Stimulated activated CD8-positive, alpha-beta memory T cell treated with anti-CD3 and anti-CD28 coated beads, Interleukin-2, amount 100 ng/mL, for 1 hour (primary cell): ENCODE measurements at places on chromosomes 4 and X.

DNA sequence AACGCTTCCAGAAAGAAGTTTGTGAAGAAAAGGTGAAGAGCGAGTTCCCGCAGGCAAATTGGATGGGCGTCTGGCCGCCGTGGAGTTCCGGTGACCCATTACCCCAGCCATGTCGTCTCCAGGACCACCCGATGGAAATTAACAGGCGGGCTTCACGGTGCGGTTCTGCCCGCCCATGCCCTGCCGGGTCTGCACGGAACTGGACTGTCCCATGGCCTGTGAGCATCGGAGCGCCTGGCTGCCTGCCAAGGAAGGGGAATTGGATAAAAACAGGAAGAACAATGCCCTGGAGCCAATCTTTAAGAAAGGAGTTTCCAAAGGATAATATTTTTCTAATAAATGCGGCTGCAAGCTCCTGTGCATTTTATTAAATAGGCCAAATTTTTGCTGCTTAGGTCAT is 319.8 kb upstream of the SLC7A11 start:
- DNase-seq = no peak

DNA sequence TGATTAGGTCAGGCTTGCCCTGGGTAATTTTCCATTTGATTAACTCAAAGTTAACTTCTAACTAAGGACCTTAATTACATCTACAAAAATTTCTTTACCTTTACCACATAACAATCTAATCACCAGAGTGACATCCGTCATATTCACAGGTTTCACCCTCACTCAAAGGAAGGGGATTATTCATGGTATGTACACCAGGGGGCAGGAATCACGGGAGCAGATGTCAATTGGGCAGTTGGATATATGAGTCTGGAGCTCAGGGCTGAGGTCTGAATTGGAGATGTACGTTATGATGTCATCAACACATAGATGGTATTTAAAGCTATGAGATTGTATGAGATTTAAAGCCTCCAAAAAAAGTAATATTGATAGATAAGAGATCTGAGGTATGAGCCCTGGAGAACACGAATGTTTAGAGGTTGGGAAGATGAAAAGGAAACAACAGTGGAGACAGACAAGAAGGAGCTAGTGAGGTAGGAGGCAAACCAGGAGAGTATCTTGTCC is 52.9 kb downstream of the PGRMC1 start:
- no peak for DNase-seq

DNA sequence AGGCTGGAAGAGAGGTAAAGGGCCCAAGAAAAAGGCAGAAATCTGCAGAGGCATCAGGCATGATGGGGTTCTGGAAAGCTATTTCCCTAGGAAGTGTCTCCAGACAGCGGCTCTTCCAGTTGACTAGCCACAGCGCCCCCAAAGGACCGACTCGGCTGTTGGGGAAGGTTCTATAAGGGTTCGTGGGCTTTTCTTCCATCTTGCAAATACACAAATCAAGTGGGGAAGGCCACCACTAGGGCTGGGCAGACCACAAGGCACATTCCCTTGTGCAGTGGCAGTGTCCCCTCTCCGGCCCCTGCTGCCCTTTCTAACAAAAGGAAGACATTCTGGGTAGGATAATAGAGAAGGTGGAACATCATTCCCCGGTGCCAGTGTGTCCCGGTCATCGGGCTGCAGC is 18.2 kb downstream of the BCOR start:
- DNase-seq = no peak

DNA sequence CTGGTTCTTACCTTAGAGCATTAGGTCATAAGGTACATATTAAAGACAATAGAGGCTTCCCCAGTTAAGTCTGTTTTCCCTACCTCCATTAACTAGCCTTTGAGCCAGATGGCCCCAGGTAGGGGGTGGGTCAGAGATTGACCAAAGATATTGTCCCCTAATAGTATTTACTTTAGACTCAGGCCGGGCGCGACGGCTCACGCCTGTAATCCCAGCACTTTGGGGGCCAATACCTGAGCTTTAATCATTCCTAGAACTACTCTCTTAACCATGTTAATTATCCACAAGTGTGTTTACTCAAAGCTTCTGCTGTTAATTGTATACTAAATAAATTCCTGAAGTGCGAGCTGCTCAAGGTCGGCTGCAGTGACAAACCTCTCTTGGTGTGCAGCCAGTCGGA is 28.0 kb upstream of the AMBN start:
- no peak for DNase-seq

DNA sequence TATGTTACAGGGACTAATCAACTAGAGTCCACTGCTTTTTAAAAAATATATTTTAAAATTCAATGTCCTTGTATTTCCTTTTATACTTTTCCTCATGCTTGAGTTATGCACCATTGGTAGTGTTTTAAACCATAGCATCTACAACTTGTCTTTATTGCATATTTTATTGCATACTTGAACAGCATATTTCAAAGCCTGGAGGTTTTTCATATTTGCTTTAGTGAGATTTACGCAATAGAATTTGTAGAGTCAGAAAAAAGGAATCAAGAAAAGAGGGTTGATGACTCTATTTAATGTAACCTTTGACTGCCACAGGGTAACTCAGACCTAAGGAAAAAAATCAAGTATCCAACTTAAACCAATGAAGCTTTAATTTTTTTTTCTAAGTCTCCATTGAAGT is 1165.7 kb upstream of the IGFBP7 start:
- DNase-seq = no peak

DNA sequence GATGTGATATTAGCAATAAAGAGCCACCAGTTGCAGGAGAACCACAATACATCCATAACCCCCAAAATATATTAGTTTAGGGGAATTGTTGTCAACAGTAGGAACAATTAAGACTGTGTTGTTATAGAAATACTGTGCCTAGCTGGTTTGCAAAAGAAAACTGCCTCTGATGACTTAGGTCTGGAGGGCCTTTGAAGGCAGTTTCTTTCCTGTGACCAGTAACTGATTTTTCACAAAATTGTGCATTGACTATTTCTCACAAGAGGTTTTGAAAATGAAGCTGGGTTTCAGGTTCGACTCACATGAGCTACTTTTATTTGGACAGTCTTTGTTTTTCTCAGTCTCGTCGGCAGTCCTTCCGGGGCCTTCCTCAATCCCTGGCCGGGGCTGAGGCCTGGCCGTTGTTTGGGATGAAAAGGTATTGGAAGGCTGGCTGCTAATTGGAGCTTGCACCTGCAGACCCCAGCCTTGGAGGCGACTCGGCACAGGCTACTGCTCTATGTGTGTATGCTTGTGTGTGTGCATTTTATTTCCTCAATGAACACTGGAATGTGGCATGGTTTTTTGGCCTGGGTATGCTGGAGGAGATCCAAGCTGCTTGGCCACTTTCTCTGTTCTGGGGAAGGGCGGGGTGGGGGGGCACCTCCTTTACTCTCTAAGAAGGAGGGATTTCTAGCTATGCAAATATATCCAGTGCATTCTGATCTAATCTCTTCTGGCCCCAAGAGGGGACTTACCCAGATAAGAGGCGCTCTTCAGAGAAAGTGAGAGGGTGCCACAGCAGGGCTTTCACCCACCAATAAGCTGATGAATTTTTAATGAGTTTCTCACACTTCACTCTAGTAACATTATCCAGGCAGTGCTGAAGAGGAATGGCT is 49.5 kb upstream of the LNX1 start:
- no peak for DNase-seq

- no peak for DNase-seq
Observed at GRCh38 chr4:84967243-84967690, 777 bp upstream of the WDFY3 start.
